CD4-positive, CD25-positive, alpha-beta regulatory T cell (primary cell): ENCODE measurements at places on chromosomes 16 and 17. TPM values are rescaled to one million over a fixed set of nuclear protein-coding genes. Genes with fewer than 3 reads are reported as not detected.
A peak's percentile ranks its signal among the peaks of the same experiment; 100 is the strongest.

DNA sequence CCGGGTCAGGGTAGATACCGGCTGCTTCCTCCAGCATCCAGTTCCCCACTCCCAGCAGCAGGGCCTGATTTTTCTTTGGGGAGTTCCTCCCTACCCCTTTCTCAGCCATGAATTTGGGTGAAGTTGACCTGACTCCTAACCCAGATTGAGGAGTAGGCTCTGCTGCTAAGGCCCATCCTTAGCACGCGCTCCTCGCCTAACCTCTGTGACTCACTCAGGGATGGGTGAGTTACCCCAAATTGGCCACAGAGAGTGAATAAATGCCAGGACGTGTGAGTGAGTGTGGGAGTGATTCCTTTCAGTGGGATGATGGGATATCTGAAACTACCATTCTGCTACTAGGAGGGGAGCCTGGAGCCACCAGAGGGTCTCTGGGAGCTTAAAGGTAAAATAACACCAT is 28.9 kb upstream of the ABCC12 start:
- no peak for DNase-seq

DNA sequence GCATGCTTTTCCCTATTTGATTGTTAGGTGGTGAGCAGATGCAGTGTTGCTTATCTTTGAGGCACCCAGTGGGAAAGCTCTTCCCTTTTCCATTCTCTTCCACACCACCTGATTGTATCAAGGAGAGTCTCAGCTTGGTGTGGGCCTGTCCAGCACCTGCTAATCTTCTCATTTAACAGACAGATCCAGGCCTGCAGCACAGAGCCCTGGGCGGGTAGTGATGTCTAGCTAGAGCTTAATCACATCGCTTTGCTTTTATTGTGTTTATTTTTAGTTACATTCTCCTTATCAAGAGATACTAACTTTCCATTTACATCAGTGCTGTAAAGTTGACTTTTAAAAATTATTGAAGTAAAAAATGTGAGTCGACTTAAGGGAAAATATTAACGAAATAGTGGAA is 24.2 kb downstream of the FOXL1 start:
- no peak for DNase-seq

DNA sequence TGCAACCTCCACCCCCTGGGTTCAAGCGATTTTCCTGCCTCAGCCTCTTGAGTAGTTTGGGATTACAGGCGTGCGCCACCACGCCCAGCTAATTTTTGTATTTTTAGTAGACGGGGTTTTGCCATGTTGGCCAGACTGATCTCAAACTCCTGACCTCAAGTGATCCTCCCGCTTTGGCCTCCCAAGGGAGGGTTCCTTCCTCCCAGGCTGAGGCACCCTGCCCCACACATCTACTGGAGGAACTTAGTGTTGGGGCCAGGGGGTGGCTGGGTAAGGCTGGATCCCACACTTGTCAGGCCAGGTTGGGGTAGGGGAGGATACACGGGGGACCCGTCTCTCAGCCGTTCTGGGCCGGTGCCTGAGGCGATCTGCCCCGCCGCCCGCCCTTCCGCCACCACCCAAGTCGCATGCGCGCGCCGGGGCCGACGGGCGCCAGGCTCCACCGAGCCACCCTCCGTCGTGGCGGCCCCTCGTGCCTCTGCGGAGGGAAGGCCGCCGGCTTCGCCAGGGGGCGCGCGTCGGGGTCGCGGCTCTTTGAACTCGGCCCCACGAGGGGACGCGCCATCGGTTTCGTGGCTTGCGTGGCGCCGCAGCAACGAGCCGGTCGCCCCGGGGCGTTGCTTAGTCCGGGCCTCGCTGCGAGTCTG is 15.9 kb downstream of the GRB7 start:
- DNase-seq: peak; percentile 69

DNA sequence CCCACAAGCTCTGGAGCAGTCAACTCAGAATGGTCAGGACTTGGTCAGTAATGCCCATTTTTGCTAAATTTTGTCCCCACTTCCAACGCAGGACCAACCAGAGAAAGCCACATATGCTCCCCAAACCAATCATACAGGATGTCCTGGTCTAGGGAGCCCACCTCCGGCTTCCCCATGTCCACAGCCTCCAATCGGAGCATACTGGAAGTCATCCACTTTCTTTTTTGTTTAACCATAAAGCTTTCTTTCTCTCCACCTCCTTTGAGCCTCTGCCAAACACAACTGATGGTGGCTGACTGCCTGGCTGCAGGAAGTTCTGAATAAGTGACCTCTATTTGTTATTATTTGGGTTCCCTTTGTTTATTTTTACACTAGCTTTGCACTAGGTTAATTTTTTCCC is 549.1 kb downstream of the WWOX start:
- no peak for DNase-seq

GRCh38 chr17:82236142-82236971 is 7.5 kb downstream of the SLC16A3 start:
- DNase-seq: peak; percentile 47

GRCh38 chr16:46923513-46924295 is 39.5 kb downstream of the GPT2 start:
- DNase-seq: no peak

Gene TBX4
- not detected for total RNA-seq

Gene CDH8
- not detected for total RNA-seq

GRCh38 chr17:8938933-8939332 is 26.6 kb downstream of the PIK3R5 start:
- DNase-seq: no peak

Gene DHRS7C
- not detected for total RNA-seq

DNA sequence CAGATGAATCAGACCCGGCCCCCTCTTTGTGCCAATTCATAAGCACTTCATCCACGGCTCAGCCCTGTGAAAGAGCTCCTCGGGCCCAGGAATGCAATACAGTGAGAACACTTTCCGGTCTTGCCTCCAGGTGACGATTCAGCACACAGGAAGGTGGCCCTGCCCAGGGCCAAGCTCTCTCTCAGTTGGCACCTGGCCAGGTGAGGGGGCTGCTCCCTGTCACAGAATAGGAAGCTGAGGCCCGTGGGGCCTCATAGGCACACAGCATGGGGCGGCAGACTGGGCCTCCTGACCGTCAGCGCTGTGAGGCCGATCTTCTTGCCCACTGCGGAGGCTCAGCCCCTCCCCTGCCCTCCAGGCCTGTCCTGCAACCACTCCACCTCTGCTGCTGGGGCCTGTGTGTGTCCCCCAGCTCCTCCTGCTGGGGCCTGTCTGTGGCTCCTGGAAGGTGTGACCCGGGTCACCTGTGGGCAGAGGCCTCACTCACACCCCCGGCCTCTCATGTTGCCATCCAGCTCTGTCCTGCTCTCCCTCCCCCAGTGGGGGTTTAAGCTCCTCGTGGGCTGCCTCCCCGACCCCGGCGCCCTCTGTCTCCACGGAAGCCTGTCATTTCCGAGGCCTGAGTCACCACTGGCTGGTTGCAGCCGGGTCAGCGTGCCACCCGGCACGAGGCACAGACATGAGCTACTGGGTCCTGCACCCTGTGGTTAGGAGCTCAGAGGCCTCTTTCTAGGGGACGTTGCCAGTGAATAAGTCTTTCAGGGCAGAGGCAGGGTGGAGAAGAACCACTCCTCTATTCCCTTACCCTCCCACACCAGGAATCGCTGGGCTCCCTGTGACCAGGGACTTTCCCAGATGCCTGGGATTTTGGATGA is 114.4 kb downstream of the SEC14L1 start:
- DNase-seq: no peak

Gene KRT26
- total RNA-seq: not detected

DNA sequence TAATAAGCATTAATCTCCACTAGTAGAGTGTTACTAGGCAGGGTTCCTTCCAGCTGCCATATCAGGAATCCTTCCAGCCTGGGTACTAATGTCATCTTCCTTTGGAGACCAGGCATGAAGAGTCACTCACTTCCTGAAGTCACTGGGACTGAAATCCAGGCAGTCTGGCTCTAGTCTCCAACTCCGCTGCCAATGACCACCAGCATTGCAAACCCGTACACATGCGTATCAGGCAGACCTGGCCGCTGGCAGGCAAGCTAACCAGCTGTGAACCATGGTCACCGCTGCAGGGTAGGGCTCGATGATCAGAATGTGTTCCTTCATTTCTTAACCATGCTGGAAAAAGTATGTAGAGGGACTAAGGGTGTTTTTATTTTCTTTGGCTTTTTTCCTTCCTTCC is 255.5 kb downstream of the CDH13 start:
- DNase-seq: no peak

Gene SP6
- 0.17 TPM for total RNA-seq

GRCh38 chr16:4019371-4019791 is 96.9 kb downstream of the ADCY9 start:
- DNase-seq: peak; percentile 38

- peak; percentile 25 for DNase-seq
Observed at GRCh38 chr16:87608400-87608985, 6.2 kb downstream of the JPH3 start.

DNA sequence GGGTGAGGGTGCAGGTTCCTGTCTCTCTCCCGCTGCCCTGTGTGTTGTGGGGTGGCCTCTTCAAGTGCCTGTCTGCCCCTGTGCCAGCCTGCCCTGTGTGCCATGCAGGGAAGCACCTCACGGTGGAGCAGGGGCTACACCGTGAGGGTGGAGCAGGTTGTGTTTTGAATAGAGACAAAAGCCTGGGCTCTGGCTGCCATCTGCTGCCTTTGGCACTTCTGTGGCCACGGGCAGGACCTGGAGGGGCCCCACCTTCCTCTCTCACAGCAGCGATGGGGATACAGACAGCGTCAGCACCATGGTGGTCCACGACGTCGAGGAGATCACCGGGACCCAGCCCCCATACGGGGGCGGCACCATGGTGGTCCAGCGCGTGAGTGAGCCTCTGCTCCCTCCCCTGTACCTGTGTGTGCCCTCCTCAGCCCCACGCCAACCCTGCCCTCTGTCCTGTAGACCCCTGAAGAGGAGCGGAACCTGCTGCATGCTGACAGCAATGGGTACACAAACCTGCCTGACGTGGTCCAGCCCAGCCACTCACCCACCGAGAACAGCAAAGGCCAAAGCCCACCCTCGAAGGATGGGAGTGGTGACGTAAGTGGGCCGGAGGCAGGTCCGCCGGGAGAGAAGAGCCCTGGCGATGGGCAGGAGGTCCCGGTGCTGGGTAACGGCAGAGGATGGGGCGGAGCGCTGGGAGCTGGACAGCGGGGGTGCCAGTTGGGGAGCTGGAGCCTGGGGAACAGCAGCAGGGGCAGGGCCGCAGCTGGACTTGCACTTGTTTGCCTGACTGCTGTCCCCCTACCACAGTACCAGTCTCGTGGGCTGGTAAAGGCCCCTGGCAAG is 5.4 kb upstream of the C17orf107 start:
- DNase-seq: no peak

DNA sequence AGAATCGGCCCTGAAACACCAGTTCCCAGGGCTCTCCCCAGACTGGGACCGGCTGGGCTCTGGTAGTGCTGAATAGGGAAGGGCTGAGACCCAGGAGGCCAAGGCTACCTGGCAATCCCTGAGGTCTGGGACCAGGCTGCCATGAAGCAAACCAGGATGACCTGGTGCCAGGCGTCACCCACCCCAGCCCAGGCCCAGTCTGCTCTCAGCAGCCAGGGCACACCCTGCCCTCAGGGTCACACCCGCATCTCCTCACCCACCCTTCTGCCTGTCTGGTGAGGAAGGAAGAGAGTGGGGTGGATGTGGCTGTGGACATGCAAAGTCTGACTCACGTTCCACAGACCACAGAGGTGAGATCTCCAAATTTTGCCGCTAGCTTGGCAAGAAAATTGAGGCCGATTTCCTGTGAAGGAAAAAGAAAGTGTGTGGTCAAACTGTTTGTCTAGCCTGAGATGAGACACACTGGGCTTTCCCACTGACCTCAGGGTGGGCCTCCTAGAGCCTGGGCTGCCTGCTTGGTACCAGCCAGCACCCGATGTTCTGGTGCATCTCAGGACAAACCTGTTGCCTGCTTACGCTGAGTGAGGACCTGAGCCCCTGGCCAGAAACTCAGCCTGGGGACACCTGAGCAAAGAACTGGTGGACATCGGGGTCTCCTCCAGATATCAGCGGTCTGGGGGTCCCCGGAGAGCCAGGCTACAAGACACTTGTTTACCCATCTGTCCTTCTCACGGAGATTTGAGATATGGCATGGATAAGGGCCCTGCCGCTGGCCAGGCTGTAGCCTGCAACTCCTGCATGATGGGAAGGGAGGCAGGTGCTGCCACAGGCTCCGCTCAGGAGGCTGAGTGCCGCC is 6.3 kb upstream of the RAB37 start:
- DNase-seq: no peak

Gene ADAD2
- not detected for total RNA-seq
